ENCODE measurements at places on chromosomes 1 and 21.

DNA sequence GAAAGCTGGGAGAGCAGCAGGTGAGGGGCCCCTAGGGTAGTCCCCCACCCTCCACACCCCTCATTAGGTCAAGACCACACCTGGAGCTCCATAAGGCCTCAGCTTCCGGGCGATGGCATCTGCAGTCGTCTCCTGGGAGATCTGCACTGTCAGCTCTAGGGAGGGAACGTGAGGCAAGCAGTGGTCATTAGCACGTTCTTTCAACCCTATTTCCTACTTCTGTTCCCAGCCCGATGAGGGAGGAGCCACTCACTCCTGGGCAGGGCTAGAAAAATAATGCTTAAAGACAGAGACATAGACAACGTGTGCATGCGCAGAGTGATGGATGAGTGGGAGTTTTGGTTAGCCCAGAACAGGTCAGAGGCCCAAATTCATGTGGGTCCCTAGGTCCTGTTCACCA lies 9.7 kb downstream of the KDF1 start:
- no peak for DNase-seq

DNA sequence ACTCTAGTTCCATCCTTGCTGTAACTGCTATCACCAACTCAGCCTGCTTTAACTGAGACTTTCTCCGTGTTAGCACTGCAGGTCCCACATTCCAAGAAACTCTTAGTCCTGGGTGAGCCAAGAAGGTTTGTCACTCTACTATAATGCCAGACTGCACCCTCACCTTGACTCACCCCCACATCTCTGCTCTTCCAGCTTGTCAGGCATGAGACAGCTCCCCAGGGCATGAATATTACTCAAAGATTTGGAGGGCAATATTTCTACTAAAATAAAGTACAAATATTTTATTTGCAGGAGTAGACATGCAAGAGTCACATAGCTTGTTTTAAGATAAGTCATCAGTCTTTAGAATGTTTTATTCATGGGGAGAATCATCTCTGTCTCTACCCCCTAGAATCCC lies 110.2 kb downstream of the MATN1 start:
- no peak for DNase-seq

DNA sequence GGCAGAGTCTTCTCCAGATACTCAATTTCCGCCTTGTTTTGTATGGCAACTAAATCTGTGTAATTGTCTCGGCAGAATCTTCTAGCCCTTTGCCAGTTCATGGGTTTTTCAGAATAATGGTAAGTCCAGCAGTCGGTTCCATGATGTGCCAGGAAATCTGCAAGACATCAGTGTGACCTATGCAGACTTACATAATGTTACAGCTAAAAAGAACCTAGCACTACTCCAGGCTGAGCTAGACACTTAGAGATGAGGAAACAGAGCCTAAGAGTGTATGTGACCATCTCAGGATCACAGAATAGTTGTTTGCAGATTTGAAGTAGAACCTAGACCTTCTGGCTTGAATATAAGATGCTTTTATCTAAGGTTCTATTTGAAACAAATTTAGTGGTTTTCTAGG lies 2.8 kb downstream of the SELL start:
- DNase-seq, result no peak

- no peak for DNase-seq
Observed at GRCh38 chr1:214454569-214455396, 96.6 kb downstream of the PTPN14 start.

DNA sequence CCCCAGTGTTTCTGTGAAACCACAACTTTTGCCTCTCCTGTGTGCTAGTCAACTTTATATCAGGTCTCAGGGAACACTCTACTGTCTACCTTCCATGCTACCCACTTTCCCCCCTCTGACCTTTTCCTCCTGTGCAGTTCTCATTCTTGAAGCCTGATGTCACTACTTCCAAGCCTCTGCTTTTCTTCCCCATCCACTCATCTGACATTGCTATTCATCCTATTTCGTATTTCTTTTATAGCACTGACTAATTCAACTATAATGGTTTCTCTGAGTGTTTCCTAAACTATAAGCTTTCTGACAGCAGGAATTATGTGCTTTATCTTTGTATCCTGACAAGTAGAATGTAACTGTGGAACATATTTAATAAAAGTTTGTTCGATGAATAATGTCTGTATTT lies 18.2 kb upstream of the DPH5 start:
- no peak for DNase-seq

GRCh38 chr1:200673952-200674823 lies 4.5 kb upstream of the DDX59 start:
- DNase-seq, result no peak

DNA sequence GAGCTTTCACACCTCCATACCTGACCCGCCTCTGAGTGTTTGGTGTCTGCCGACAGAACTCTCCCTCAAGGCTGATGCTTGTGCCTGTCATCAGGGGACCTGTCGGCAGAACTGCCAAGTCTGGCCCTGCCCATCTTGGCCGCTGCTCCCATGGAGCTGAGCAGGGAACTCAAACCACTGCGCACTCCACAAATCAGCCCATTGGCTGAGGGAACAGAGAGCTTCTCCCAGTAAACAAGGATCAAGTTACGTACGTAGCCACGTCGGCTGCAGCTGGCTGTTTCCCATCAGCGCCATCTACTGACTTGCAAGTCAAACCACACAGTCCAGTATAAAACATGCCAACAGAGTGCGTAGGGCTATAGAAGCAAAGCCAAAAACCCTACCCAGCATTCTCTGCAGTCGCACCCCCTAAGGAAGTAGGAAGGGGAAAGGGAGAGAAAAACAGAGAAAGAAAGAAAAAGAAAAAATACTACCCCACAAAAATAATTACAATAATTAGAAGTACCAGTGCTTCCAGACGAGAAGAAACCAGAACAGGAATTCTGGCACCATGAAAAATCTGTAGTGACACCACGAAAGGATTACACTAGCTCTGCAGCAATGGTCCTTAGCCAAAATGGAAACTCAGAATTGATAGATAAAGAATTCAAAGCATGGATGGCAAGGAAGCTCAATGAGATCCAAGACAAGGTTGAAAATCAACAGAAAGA lies 13.1 kb downstream of the KRTAP13-1 start:
- DNase-seq, result peak; percentile 8

GRCh38 chr1:81654657-81655056 lies 146.1 kb upstream of the ADGRL2 start:
- DNase-seq, result no peak

DNA sequence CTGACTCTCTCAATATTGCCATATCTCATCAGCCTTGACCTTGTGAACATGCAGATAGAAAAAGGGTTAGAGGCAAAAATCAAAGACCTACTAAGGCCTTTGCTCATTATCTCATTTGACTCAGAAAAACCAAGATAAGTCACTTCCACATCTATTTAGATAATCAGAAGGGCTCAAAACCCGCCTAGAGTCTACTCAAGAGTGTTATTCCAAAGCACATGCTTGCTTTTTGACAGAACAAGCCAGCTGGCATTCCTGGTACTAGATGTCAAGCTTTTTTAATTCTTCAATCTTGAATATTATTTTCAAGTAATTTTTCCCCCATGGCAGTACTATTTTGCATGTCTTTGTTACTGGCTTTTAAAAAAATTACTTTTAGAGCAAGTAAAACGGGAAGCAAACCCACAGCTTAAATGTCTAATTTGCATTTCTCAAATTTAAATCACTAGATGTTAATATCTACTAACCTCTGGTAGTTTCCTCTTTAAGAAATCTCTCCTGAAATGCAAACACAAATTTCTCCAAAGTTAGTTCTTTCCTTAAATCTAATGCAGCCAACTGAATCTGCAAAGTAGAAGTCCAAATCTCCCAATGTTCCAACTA lies 51.5 kb downstream of the APP start:
- no peak for DNase-seq

DNA sequence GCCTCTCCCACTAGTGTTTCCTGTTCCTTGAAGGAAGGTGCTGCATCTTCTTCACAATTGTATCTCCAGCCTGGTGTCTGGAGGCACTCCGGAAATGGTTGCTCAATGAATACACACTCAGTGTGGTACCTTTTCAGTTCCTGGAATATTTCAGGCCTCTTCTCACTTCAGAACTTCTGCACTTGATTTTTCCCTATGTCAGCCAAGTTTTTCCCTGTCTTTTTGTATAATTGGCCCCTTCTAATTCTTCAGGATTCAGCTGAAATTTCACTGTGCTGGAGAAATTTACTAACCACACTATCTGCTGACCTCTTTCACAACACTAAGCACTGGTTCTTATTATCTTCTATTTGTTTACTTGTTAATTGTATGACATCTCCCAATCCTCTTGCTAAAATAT lies 61.2 kb upstream of the MAP10 start:
- no peak for DNase-seq

DNA sequence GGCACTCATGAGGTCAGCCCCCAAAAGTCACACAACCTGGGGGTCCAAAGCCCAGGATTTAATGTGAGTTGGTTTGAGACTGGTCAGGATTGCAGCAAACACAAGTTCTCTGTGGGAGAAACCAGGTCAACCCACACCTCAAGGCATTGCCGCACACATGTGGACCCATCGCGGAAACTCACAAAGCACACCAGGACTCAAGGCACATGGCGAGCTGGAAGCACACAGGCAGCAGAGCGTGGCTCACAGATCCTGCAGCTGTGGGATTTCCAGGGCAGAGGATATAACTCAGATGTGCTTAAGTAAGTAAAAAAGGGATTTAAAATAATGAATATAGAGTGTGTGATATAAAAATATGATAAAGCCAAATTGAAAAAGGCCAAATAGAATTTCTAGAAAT lies 51.6 kb upstream of the ADARB1 start:
- no peak for DNase-seq

DNA sequence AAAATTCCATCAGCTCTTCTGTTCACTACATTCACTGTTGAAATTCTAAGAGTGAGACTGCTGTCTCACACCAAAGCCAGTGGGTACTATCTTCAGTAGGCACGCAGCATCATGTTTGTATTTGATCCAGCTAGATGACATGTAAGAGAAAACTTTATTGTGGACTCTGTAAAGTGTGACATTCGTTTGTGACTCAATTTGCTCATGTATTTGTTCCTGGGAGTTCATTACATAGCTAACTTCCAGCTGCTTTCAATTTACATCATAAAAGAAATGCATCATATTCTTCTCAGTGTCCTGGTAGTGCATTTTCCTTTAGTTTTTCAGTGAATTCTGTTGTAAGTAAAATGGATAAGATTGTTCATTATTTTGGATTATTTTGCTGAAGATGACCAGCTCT lies 31.4 kb downstream of the CTH start:
- no peak for DNase-seq

DNA sequence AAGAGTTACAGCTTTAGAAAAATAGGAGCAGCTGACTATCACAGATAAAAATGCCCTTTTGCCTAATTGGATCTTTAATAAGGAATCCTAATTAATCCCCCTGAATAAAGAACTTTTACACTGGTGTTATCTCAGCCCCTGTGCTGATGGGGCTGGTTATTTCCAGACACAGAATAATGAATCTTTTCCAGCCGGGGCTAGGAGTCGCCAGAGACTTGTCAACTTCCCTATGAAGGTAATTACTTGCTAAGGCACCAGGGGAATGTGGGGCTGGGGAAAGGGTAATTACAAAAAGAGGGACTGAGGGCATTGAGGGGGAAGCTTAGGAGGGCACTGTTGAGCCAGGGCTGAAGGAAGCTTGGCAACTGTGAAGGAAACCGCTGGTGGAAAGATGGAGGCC lies 34.5 kb downstream of the HMGB4 start:
- no peak for DNase-seq

DNA sequence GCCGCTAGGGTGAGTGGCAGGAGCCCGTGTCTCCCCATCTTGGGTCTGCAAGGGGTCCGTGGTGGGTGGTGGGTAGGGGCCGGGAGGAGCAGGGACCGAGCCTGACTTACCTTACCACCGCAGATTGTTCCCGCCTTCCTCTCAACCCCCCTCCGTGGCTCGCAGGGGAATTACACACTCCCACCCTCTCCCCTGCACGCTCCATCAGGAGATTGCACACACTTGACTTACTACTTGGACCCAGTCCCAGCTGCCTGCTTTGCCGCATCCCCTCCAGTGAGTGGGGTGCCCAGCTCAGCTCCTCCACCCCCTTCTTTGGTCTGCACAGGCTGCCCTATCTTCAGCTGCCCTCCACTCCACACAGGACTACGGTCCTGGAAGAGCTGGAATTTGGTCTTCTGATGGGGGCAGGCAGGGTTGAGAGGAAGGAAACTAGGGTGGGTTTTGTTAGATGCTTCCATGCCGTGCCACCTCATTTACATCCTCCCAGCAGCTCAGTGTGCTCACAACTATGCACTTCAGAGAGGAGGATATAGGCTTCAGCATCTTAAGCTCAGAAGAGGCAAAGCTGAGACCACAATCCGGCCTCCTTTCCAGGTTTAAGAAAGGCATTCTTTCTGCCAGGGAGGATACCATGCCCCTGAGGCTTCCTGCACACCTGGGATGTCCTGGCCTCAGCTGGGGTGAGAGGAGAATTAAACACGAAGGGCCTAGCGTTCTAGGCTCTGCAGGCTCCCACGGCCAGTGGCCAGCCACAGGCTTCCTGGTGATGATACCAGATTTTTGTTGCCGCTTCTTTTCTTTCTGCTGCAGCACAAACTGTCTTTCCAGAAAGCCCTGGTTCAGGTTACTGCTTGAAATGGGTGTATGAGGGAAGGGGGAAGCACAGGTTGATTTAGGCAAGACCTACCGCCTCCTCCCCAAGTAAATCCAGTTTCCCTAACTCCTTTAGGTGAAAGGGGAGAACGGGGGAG lies 2.3 kb downstream of the KCNC4 start:
- no peak for DNase-seq

DNA sequence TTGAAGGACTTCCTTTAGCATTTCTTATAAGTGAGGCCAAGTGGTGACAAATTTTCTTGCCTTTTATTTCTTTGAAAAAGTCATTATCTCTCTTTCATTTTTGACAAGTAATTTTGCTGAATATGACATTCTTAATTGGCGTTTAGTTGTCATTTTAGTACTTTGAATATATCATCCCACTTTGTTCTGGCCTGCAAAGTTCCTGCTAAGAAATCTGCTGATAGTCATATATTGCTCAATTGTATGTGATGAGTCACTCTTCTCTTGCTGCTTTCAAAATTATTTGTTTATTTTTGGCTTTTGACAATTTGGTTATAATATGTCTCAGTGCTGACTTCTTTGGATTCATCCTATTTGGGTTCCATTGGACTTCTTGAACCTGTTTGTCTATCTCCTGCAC lies 312.6 kb downstream of the DUSP10 start:
- no peak for DNase-seq

GRCh38 chr21:42269386-42269785 lies 45.8 kb downstream of the TFF3 start:
- peak; percentile 13 for DNase-seq

DNA sequence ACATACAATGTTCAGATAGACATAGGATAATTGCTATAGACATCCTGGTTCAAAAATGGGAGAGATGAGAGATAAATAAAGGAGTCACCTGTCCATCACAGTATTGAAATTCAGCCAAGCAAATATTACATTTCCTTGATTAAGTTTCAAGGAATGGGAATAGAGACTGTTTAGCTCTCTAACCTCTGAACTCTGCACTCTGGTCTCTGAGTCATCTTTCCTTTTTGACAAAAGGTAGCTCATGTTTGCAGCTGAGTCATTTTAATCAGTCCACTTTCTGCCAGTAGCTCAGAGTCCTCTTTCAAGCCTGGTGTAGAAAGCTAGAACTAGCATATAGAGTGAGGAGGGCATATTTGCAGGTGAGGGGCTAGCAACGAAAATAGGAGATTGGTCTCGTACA lies 51.4 kb upstream of the GJA8 start:
- DNase-seq, result no peak

- no peak for DNase-seq
Observed at GRCh38 chr1:169052727-169053126, 53.8 kb upstream of the ATP1B1 start.
